Activated naive CD4-positive, alpha-beta T cell (primary cell): ENCODE measurements at places on chromosomes 7 and 10.

DNA sequence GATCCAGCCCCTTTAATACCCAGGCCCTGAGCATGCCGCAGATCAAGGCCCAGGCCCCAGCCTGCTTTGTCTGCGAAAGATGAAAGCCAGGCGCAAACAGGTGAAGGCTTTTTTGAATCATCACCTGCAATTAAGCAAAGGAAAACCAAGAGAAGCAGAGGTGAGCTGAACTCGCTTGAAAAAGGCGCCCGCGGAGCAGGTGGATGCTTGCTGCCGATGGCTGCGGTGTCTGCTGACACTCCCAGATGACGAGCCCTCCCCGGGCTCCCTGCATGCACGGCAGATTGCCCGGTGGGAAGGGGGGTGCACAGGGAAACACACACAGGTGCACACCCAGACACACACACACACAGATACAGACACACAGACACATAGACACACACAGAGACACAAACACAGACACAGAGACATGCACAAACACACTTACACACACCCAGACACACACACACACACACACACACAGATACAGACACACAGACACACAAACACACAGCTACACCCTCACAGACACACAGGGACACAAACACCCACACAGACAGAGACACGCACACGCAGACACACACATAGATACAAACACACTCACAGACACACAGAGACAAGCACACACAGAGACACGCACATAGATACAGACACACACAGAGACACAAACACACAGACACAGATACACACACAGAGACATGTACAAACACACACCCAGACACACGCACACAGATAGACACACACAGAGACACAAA lies 142.6 kb upstream of the RNF32 start:
- DNase-seq = no peak

GRCh38 chr10:11529276-11529903 lies 82.1 kb downstream of the USP6NL start:
- DNase-seq = no peak

GRCh38 chr10:96025566-96025965 lies 17.8 kb upstream of the CCNJ start:
- no peak for DNase-seq

GRCh38 chr10:14322526-14323188 lies 8.1 kb downstream of the FRMD4A start:
- DNase-seq = no peak

DNA sequence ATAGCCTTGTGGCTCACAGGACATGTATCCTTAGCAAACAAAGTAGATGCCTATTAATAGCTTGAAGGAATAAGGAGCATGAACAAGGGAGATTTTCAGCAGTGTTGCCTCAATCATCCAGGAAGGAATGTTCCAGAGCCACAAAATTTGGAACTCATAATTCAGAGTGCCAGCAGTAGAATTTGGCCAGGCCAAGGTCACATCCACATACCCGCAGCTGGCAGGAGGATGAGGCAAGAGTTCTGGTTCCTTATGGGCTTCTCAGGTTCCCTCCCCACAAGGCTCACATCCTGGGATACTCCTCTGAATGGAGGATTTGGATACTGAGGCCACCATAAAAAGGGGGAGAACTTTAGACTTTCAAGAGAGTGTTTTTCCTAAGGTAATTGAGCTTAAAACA lies 45.8 kb downstream of the SUFU start:
- no peak for DNase-seq

DNA sequence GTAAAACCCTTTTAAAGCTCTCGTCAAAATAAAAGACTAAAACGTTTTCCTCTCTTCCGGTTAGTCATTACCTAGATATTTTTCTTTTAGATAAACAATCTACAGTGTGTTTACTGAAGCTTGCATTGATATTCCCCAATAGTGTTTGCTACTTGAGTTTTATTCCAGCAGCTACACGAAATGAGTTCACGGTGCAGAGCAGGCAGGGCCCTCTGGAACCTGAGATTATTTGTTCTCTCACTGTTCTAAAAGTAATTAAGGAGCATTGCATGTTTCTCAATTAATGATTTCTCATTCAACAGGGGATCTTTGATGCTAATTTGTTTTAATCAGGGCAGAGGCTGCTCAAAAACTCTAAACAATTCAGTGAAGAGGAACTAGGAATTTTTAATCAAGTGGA lies 319.7 kb downstream of the GFRA1 start:
- DNase-seq = no peak

GRCh38 chr7:91636728-91637127 lies 243.8 kb downstream of the MTERF1 start:
- DNase-seq = no peak

- no peak for DNase-seq
These were observed 23.1 kb downstream of the WASL start for GRCh38 chr7:123725586-123726171.

GRCh38 chr7:75814407-75814947 lies 871 bp upstream of the CCL24 start:
- no peak for DNase-seq

DNA sequence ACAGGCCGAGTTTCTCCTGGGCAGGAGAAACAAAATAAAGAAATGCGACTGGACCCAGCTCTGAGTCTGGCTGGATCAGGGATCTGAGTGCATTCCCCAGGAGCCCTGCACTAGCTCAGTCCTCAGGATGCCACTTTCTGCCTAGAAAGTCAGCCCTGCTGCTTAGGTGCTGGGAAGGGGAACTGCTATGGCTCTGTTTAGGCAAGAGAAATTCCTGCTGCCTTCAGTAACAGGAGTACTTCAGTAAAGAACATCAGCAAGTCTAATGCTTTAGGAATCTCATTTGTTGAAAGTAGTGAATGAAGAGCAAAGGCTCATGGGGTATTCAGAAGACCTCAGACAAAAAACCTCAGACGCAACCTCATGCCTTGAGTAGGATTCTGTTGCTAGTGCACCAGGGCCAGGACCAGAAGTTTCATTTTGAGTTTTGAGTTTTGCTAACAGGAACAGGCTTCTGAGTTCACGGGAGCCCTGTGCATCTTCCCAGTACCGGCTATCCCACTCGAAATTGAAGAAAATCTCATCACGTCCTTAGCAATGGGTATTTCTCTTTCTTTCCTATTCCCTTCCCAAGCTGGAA lies 170.8 kb upstream of the CDCA7L start:
- DNase-seq = no peak

GRCh38 chr10:47121336-47121735 lies 178.7 kb upstream of the GDF10 start:
- DNase-seq = no peak

DNA sequence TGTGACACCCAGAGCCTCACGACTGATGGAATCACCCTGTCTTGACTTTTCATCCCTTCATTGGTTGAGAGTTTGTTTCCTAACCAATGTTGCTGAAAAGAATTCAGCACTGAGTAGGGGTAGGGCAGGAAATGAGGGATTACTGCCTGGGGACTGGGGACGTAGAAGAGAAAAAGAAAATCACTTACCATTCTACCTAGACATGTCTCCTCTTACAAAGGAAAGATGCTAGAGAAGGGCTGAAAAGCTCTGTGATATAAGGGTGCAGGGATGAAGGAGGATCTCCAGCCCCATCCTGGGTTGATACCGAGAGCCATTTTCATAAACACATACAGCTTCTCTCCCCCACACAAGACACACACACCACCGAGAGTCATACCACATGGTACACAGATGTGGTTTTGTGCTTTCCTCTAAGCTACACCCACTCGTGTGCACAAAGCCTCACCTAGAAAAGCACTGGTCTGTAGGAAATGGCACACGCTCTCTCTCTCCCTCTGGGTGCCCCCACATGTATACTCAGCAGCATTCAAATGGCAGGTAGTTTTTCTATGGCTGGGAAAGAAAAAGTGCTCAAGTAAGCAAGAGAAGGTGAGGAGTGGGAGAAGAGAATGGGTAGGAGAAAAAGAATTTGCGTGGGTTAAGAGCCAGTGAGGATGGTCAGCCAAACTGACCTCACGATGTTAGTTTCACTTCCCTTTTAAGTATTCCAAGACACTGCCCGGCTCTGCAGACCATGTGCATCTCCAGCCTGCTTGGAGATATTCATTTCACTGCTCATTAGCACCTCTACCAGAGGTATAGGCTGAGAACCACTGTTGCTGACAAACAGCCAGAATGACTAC lies 85.8 kb downstream of the CALD1 start:
- DNase-seq = no peak

DNA sequence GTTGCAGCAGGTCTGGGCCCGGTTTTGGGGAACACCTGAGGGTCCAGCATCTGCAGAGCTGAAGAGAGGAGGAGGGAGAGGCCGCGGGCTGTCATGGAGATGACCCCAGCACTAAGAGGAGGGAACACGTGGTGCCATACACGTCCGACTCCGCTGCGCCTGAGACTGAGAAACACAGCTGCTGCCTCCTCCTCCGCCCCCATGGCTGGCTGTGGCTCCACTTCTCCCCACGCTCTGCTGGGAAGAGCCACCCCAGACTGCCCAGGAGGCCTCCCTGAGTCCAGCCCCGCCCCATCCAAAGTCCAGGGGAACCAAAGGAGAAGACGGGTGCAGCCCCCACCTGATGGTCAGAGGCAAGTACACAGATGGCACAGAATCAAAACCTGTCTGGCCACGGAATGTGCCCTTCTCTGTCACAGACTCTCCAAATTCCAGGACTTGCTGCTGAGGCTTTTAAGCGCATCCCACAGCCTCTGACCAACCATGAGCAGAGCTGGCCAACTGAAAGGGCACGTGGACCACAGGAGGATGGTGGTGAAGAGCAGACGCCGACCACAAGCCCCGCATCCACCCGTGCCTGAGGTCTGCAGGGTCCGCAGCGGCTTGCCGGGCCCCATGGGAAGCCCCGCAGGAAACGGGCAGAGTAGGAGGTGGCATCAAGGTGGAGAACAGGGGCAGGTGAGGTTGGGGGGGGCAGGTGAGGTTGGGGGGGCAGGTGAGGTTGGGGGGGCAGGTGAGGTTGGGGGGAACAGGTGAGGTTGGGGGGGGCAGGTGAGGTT lies 24.0 kb downstream of the STK32C start:
- DNase-seq = no peak

DNA sequence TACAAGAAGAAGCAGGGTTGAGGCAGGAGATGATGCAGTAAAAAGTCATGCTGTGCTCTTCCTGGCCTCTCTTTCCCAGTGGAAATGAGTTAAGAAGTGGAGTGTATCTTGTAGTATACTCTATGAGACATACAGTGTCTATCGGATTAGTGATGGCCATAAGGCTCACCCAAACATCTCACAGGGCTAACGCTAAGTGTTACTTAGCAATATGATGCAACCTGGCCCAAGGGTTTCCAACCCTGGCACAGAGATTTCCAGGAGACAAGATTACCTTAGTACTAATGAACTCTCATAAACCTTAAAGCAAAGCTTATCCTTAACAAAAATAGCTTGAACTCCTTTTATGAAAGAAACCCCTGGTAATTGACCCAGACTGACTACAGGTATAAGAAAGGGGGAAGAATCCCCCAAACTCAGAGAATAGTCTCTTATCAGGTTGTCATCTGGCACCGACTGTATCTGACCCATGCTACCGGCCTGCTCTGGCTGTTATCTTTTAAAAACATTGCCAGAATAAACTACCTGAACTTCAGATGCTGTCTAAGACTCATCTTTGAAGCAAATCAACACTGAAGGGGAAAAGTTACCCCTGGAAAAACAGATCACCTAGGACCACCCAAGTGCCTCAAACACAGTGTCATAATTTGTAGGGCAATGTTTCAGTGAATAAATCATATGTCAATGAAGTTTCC lies 1002.0 kb downstream of the REEP3 start:
- no peak for DNase-seq

DNA sequence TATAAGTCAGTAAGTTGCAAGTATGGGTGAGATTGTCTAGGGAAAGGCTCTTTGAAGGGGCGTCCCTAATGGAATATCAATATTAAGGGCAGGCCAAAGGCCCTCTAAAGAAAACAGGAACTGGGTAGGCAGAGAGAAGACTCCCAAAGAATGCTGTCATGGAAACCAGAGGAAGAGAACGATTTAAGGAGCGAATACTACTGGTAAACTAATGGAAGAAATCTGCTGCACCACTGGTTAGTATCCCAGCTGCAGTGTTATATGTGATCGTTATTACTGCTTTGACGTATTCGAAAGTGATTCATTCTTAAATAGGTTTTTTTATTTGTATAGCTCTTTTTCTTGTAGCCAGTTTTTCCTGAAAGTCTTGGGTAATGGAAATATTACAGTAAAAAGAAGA lies 1.3 kb downstream of the CASP2 start:
- no peak for DNase-seq

DNA sequence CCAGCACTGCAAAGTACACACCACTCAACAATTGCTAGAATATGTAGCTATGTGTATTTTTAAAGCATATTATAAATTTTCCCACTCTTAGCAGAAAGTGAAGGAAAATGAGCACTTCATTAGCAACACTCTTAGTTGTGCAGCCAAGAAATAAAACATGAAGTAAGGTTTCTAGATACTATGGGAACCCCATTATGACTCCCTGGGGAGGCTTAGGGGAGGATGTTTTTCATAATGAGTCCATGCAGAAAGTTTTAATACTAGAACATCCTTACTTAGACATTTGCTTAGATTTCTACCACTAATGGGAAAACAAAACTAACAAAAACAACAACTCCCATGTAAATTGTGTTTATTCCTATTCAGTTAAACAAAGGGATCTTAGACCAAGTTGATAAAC lies 148.4 kb upstream of the HDAC9 start:
- no peak for DNase-seq

DNA sequence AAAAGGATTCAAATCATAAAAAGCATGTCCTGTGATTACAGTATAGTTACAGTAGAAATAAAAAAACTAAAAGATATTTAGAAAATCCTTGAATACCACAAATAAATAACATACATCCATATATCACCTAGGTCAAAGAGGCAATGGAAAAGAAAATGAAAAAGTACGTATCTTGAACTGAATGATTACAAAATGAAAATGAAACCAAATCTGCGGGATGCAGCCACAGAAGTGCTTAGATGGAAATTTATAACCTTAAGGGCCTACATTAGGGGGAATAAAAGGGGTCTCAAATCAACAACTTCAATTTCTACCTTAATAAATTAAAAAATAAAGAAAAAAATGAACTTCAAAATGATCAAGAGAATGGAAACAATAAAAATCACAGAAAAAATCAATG lies 879.0 kb upstream of the CELF2 start:
- no peak for DNase-seq

DNA sequence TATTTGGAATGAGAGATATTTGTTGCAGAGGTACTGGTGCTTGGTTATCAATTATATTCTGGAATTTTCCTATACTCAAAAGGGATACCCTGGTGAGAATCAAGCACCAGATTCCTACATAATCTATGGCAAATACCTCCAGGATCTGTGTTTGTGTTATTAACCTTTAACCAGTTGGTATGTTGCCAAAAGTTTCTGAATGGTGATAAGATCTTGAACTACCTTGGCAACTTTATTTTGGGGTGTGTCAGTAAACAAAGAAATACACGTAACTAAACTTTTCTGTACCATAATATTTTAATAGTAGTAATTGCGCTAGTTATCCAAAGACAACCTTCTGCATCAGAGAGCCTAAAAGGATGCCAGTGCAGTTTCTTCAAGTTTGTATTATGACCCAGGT lies 13.4 kb downstream of the SCIN start:
- DNase-seq = no peak

DNA sequence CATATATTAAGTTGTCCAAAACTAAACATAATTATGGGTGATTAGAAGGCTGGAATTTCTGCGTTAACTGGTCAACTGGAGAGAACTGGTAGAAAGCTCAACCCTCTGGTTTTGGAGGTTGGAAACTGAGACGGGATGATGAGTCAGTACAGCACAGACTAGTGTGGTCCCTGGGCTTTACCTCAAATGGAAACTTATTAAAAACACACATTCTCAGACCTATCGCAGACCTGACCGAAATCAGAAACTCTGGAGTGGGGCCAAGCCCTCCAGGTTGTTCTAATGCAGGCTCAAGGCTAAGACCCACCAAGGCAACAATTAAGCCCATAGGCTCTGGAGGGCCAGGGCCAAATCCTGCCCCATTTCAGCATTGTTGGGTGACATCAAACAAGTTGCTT lies 136.9 kb downstream of the KCNMA1 start:
- DNase-seq = no peak
